ENCODE measurements at places on chromosomes 11 and 22. TPM values are rescaled to one million over a fixed set of nuclear protein-coding genes. Genes with fewer than 3 reads are reported as not detected.
A peak's percentile ranks its signal among the peaks of the same experiment; 100 is the strongest.

DNA sequence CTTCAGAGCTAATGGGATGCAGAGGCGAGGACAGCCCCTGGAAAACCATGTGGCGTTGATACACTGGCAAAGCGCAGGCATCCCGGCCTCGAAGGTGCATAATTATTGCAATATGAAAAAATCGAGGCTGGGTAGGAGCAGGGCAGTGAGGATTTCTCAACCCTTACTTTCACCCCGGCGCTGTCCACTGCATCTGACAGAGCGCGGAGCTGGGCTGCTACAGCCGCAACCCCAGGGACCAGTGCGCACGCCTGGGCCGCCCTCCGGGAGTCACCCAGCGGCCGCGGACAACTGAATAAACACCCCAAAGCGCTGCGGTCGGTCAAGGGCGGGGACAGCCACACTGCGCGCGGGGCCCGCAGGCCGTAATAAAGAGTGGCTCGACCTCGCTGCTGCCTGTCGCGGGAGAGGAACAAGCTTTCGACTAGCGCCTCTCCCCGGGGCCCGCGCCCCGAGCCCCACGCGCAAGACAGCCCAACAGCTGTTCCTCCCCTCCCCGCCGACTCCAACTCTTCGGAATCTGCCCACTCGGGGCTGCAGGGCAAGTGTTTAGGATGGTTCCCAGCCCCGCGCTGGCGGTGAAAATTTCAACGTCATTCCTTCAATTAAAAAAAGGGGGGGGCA is 3.6 kb upstream of the WT1 start:
- H3K4me3 ChIP-seq, result no peak overlapping the region
- peaks cover 49% of the 10 kb centered on the region for H3K4me1 ChIP-seq
- no peaks in the 10 kb centered on the region for H3K36me3 ChIP-seq
- no peak overlapping the region for H3K27ac ChIP-seq
- DNase-seq, result no peak
- H3K27me3 ChIP-seq, result peaks cover 59% of the 10 kb centered on the region

- peak overlapping the region; percentile 80 for H3K4me3 ChIP-seq
- peak overlapping the region; percentile 96 for H3K27ac ChIP-seq
- DNase-seq, result peak; percentile 66
- no peaks in the 10 kb centered on the region for H3K36me3 ChIP-seq
- H3K27me3 ChIP-seq, result no peaks in the 10 kb centered on the region
Observed at GRCh38 chr11:45847911-45848316, 639 bp downstream of the CRY2 start.

GRCh38 chr11:36056160-36056751 is 112.4 kb downstream of the LDLRAD3 start:
- no peak overlapping the region for H3K27ac ChIP-seq
- no peaks in the 10 kb centered on the region for H3K4me1 ChIP-seq
- H3K36me3 ChIP-seq, result no peaks in the 10 kb centered on the region
- H3K4me3 ChIP-seq, result no peak overlapping the region

DNA sequence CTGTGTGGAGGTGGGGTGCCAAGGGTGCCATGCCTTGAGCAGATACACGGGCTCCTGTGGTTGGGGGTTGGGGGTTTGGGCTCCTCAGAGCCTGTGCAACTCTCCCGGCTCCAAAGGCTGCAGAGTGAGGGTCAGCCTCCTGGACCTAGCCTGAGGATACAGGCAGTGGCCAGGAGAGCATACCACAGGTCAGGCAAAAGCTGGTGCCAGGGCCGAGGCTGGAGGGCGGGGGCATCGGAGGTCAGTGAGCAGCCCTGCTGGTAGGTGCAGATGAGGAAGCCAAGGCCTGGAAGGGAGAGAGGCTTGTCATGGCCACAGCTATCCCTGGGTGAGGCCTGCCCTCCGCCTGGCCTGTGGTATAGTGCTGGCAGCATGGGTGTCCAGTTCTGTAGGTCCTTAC is 25.6 kb upstream of the DGCR8 start:
- H3K27me3 ChIP-seq, result no peaks in the 10 kb centered on the region
- H3K4me3 ChIP-seq, result no peak overlapping the region
- H3K27ac ChIP-seq, result no peak overlapping the region
- peaks cover 46% of the 10 kb centered on the region for H3K36me3 ChIP-seq

GRCh38 chr11:100316952-100317351 is 370.1 kb upstream of the ARHGAP42 start:
- H3K36me3 ChIP-seq, result no peaks in the 10 kb centered on the region
- no peaks in the 10 kb centered on the region for H3K4me1 ChIP-seq
- no peak for DNase-seq
- H3K27me3 ChIP-seq, result no peaks in the 10 kb centered on the region

DNA sequence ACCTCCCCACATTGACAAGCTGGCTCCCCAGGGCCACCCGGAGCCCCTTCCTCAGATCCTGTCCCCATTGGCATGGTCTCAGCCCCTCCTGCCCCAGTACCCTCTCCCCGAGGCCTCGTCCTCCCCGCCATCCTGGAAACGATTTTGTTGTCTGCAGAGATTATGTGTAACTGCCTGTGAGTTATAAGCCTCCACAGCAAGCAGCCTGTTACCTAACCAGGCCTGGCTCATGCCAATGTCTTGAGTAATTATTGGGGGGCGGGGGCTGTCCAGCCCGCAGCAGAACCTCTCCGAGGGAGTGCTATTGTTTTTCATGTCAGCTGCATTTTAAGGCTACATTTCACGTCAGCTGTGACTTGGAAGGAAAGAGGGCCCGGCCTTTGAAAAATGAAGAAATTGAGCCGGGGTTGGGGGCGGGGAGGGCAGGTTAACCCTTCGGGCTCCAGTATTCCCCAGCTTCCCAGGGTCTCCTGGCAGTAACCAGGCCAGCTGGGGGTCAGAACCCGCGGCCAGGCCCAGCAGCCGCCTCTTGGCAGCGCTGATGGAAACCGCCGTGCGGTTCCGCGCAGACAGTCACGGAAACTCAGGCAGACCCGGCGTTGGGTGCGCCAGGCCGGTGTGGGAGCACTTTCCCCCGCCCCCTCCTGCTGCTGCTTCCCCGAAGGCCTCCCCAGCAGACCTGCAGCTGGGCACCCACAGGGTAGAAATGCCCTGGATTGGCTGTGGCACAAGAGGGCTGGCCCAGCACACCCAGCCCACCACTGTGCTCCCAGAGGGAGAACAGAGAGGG is 59.5 kb downstream of the CDKN1C start:
- DNase-seq, result no peak
- no peaks in the 10 kb centered on the region for H3K27me3 ChIP-seq
- no peaks in the 10 kb centered on the region for H3K36me3 ChIP-seq
- H3K27ac ChIP-seq, result no peak overlapping the region
- no peaks in the 10 kb centered on the region for H3K4me1 ChIP-seq

Gene CNGA4
- 0.58 TPM for total RNA-seq

GRCh38 chr11:304915-305843 is 2.4 kb upstream of the IFITM2 start:
- no peak overlapping the region for H3K4me3 ChIP-seq
- no peaks in the 10 kb centered on the region for H3K27me3 ChIP-seq
- peak overlapping the region; percentile 6 for H3K27ac ChIP-seq
- DNase-seq, result peak; percentile 67
- peaks cover 42% of the 10 kb centered on the region for H3K4me1 ChIP-seq

DNA sequence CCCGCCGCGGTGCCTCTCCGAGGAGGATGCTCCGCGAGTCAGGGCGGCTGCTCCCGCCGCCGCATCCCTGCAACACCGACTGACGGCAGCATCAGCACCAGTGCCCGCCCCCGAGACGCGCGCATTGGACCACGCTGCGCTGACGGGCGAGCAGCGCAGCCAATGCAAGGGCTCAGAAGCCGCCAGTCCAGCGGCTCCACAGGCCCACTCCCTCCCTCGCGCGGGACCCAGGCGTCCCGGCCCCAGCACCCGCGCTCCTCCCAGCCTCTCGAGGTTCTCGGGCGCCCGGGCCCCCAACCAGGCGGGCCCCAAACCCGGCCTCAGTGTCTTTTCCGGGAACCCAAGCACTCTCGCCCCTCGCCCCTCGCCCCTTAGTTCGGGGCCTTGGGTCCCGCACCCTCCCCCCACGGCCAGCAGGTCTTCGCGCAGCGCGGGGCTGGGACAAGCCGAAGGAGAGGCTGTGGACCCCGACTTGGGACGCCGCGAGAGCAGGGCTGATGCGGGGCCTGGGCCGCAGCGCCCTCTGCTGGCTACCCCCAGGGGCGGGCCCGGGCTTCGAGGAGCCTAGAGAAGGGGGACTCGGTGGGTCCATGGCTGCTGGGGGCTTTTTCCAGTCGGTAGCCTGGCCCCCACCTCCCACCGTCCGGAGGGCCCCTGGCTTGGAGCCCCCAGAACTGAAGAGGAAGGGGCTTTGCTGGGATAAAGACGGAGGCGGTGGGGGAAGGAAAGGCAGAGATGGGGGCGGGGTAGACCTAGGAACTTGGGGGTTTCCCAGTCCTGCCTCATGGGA is at the start of gene NRXN2:
NRXN2 (minus strand) TSS at position 81 of the 790 bp plus-strand sequence. CDS start 9,498 bp downstream, outside the sequence.
- peak within 1 kb of the TSS; percentile 47 for H3K4me3 ChIP-seq
- H3K27me3 ChIP-seq, result peaks cover 11% of the 10 kb centered on the region
- peak; percentile 84 for DNase-seq
- H3K27ac ChIP-seq, result peak within 1 kb of the TSS; percentile 82

Gene SPDYC
- not detected for total RNA-seq

Gene KMT5B
- total RNA-seq, result 60.5 TPM

Gene MMP3
- total RNA-seq, result not detected

DNA sequence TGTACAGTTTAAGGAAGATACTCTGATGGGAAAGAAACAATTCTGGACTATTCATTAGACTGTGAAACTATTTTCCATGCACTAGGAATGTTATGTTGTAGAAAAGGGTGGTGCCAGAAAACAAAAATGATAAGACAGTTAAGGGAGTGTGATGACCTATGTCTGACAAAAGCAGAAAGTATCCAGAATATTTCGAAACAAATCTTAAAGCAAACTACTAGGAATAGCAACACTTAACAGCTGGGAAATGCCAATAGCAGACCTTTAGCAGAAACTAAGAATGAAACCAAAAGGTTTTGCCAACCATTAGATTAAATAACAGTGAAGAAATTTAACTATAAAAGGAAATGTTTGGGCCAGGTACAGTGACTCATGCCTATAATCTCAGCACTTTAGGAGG is 3.3 kb upstream of the ARHGAP20 start:
- H3K27ac ChIP-seq, result no peak overlapping the region
- H3K36me3 ChIP-seq, result no peaks in the 10 kb centered on the region
- H3K4me3 ChIP-seq, result no peak overlapping the region
- peaks cover 12% of the 10 kb centered on the region for H3K4me1 ChIP-seq
- no peak for DNase-seq
- peaks cover 14% of the 10 kb centered on the region for H3K27me3 ChIP-seq

DNA sequence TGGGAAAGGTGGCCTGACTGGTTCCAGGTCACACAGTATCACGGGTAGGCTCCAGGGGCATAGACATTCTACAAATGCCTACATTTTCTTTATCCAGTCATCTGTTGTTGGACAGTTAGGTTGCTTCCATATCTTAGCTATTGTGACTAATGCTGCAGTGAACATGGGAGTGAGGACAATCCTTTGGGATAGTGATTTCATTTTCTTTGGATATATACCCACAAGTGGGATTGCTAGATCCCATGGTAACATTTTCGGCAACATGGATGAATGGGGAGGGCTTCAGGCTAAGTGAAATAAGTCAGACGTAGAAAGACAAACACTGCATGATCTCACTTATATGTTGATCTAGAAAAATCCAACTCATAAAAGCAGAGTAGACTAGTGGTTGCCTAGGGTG is 744.3 kb downstream of the NTM start:
- no peak overlapping the region for H3K27ac ChIP-seq
- no peaks in the 10 kb centered on the region for H3K4me1 ChIP-seq
- no peaks in the 10 kb centered on the region for H3K27me3 ChIP-seq
- no peak for DNase-seq
- no peak overlapping the region for H3K4me3 ChIP-seq

DNA sequence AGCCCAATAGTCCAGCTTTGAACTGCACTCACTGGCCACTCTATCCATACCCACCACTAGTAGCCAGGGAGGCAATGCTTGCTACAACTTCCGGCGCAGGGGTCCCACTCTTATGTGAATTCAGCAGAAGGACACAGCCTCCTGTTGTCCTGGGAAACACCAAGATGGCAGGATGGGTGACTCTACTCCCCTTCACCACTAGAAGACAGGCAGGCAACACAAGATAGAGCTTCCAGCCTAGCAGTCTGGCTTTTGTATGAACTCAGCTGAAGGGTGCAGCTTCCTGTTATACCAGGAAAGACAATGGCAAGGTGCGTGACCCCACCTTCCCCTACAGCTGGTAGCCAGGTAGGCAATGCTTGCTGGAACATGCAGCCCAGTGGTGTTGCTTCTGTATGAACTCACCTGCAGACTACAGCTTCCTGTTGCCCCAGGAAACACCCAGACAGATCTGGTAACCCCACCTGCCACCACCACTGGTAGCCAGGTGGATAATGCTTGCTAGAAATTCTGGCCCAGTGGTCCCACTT is 205.2 kb upstream of the KIRREL3 start:
- H3K4me1 ChIP-seq, result no peaks in the 10 kb centered on the region
- H3K27me3 ChIP-seq, result no peaks in the 10 kb centered on the region
- DNase-seq, result no peak
- H3K36me3 ChIP-seq, result no peaks in the 10 kb centered on the region

DNA sequence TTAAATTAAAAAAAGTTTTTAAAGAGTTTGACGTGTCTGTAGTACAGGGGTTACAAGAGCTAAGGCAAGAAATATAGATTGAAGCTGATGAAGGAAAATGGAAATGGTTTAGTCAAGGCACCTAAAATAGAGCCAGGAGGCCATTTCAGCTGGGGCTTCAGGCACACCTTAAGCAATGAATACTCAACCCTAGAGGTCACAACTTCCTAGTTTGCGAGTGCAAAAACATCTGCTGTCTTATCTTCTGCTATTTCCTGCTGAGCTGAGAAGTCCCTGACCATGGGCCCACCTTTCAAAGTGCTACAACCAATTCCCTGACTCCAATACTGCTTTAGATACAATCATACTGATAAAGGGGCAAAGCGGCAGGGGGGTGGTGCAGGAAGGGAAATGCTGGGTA is 87.4 kb downstream of the DLG2 start:
- no peaks in the 10 kb centered on the region for H3K4me1 ChIP-seq
- H3K4me3 ChIP-seq, result no peak overlapping the region
- no peak for DNase-seq
- no peak overlapping the region for H3K27ac ChIP-seq
- H3K36me3 ChIP-seq, result no peaks in the 10 kb centered on the region

Gene MYRF
- total RNA-seq, result 1.6 TPM

- H3K4me3 ChIP-seq, result no peak overlapping the region
- peaks cover 5% of the 10 kb centered on the region for H3K36me3 ChIP-seq
- H3K27me3 ChIP-seq, result no peaks in the 10 kb centered on the region
- no peak overlapping the region for H3K27ac ChIP-seq
- no peak for DNase-seq
Observed at GRCh38 chr11:118448294-118448693, 12.0 kb downstream of the KMT2A start.

- no peak for DNase-seq
- H3K36me3 ChIP-seq, result peaks cover 50% of the 10 kb centered on the region
- H3K27ac ChIP-seq, result no peak overlapping the region
- H3K4me3 ChIP-seq, result no peak overlapping the region
- no peaks in the 10 kb centered on the region for H3K27me3 ChIP-seq
Observed at GRCh38 chr22:24162436-24162835, 18.9 kb upstream of the SUSD2 start.

Gene GVQW3
- 10.1 TPM for total RNA-seq

DNA sequence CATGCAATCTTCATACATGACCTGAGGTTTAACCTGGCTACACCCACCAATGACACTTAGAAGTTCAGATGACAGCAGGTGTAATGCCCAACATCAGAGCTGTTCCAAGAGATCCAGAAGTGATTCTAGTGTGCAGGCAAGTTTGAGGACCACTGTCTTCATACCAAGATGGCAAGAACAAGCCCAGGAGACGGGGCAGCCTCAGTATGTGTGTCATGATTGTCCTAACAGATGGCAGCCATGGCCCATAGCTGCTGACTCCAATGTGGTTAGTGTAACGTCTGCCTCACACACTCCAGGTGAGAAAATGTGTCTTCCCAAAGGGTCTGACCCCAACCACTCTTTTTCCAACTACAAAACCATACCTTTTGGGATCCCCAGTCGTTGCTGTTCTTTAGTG is 97.3 kb downstream of the ETS1 start:
- H3K27me3 ChIP-seq, result no peaks in the 10 kb centered on the region
- peaks cover 66% of the 10 kb centered on the region for H3K36me3 ChIP-seq
- no peak for DNase-seq
- peaks cover 99% of the 10 kb centered on the region for H3K4me1 ChIP-seq
- H3K4me3 ChIP-seq, result no peak overlapping the region
